ENCODE measurements at places on chromosomes 1 and 21. TPM values are rescaled to one million over a fixed set of nuclear protein-coding genes. Genes with fewer than 3 reads are reported as not detected.

- DNase-seq = peak; percentile 67
Measured at GRCh38 chr1:179867493-179868330, 9.9 kb downstream of the TOR1AIP2 start.

DNA sequence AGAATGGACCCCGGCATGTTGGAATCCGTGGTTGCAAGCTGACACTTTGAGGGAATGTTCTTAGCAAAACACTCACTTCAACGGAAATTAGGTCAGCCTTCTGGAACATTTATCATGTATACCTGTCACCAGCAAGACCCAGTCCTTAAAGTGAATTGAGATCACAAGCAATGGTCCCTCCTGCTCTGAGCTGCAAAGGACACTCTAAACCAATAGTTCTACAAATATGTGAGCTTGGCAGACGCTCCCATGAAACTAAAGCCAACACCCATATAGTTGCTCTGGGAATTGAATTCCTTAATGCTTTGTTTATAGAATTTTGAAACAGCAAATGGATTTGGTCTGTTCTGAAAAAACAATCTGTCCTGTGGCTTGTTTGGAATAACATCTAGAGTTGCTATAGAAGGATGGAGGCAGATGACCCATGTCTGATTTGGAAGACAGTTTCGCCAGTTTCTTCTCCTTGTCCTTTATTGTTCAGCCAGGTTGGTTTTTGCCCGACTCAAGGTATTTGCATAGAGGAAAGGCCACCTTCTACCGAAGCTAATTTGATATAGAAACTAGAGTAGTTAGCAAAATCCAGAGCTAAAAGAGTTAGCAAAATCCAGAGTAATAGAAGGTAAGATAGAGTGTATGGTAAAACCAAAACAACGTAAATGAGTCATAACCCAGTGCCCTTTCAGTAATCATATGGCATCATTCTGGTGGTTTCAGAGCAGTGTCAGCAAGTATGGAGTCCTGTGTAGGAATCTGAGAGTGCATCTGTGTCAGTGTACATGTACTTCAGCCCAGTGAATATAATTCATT, 236.2 kb downstream of the NFIA start:
- DNase-seq = peak; percentile 85

DNA sequence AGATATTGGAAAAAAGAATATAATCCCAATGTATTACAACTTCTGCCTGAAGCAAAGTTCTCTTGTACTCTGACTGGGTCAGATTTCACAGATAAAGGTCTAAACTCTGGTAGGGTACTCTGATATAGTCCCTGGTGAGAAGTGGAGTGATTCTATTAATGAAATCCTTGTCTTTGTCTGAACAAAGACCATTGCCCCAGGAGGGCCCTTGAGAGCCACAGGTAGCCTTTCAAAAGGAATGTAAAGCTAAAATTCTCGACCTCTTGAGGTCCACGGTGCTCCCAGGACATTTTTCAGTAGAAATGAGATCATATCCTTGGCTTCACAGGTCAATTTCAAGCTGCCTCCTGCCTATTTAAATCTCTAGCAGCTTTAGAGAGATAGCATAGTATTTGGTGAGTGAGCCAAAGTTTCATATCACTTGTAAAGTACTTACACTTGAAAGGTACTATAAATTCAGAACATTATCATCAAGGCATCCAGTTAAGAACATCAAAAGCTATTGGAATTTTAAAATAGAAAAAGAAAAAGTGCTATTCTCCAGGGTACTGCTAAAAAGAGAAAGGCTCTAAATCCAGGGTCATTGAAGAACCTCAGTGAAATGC, 10.1 kb downstream of the TNNI3K start:
- no peak for DNase-seq

The SLAMF7 gene
- not detected for total RNA-seq

Measured in fibroblast of villous mesenchyme (primary cell).